ENCODE measurements at places on chromosomes 6 and 20.

DNA sequence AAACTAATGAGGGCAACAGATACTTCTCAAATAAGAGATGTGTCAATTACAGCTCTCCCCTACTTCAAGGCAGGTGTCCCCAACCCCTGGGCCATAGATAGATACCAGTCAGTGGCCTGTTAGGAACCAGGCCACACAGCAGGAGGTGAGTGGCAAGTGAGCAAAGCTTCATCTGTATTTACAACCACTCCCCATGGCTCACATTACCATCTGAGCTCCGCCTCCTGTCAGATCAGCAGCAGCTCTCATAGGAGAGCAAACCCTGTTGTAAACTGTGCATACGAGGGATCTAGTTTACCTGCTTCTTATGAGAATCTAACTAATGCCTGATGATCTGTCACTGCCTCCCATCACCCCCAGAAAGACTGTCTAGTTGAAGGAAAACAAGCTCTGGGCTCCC is 422.1 kb downstream of the GJA1 start:
- no peak for DNase-seq

- no peak for DNase-seq
These were observed 176.0 kb downstream of the MAFB start for GRCh38 chr20:40512994-40513393.

DNA sequence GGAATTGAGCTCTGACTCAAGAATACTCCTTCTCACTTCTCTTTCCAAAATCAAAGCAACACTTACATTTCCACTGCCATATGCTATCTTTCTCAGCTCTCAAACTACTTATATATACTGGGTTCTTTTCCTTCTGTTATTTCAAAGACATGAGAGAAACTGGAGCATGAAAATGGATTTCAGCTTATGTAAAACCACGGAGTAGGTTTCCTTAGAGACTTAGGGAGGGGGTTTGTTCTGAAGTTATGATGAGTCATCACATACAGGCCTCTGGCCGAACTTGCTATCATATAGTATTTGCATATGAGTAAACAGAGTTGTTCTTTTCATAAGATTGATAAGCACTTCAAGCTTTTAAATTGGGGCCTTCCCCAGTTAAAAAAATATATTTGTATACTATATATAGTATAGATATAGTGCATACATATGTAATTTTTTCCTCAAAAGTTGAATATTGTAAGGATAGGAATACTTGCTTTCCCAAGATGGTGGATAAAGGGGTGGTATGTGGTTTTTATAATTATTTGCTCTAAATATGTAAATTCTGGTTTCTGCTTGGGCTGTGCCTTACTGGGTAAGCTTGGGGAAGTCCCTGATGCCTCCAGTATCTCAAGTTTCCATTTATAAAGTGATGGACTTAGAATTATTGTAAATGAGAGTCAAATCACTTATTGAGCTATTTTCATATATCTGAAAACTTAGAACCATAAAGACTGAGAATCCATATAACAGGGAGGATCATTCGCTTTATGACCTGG is 273.9 kb downstream of the RFPL4B start:
- no peak for DNase-seq

DNA sequence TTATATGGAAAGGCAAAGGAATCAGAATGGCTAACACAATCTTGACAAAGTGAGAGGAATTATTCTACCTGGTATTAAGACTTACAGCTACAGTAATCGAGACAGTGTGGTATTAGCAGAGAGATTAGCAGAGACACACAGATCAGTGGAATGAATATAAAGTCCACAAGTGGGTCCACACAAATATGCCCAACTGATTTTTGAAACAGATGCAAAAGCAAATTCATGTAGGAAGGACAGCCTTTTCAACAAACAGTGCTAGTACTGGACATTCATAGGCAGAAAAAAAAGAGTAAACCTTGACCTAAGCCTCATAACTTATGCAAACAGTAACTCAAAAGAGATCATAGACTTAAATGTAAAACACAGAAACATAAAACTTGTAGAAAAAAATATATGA is 22.6 kb downstream of the HACE1 start:
- no peak for DNase-seq

- DNase-seq = no peak
These were observed 14.6 kb upstream of the GRM1 start for GRCh38 chr6:146014233-146014632.

- no peak for DNase-seq
These were observed 273.1 kb downstream of the CLIC5 start for GRCh38 chr6:45742591-45742990.
